M059J (cell line): ENCODE measurements at places on chromosomes 5 and 9.

DNA sequence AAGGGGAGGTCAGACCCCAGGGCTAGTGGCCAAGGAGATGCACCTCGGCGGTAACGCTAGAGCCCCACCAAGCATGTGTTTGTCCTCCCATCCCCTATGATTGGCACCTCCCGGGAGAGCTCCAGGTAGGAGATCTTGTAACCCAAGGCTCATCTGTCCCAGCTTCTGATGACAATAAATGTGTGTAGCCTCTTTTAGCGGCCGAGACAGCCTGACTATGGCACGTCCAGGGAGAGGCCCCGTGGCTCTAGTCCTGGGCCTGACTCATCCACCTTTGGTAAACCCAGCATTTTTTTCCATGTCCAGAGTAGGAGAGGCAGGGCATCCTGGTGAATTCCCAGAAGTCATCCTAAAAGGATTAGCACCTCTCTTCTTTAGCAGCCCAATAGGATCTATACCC is 39.2 kb downstream of the IRF1 start:
- peak; percentile 79 for DNase-seq

- peak; percentile 62 for DNase-seq
These were observed 14.9 kb upstream of the DELE1 start for GRCh38 chr5:141908796-141909195.

- no peak for DNase-seq
These were observed 133.4 kb upstream of the CDH9 start for GRCh38 chr5:27171761-27172261.

DNA sequence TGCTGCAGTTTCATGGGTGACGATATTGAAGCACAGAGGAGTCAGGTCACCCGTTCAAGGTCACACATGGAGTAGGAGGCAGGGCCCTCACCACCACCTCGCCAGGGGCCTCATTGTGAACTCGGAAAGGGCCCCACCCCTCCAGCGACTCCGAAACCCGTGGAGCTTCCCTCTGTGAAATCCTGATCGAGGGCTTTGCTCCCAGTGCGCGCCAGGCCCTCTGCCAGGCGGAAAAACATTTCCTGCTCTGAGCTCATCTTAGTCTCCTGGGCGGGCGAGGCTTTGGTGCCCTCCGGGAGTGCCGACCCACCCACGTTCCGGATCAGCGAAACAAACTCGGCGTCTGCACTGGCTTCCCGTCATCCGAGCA is 75.0 kb upstream of the FCN1 start:
- no peak for DNase-seq

DNA sequence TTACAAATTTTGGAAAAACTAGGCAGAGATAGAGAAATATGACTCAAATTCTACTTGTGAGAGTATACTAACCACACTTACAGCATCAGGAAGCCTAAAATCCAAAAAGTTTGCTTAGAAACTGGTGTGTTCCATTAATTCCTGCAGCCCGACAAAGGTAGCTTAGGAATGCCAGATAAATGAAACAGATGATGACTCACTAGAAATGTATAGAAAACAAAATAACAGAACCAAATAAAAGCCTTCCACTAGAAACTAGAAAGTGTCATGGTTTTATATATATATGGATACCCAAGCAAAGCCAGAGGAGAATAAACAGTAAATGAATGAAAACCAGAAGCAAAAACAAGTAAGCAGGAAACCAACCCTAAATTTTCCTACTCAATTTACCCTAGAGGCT is 272.2 kb upstream of the PRDM9 start:
- no peak for DNase-seq

GRCh38 chr5:15001517-15001916 is 129.9 kb upstream of the ANKH start:
- DNase-seq = no peak

DNA sequence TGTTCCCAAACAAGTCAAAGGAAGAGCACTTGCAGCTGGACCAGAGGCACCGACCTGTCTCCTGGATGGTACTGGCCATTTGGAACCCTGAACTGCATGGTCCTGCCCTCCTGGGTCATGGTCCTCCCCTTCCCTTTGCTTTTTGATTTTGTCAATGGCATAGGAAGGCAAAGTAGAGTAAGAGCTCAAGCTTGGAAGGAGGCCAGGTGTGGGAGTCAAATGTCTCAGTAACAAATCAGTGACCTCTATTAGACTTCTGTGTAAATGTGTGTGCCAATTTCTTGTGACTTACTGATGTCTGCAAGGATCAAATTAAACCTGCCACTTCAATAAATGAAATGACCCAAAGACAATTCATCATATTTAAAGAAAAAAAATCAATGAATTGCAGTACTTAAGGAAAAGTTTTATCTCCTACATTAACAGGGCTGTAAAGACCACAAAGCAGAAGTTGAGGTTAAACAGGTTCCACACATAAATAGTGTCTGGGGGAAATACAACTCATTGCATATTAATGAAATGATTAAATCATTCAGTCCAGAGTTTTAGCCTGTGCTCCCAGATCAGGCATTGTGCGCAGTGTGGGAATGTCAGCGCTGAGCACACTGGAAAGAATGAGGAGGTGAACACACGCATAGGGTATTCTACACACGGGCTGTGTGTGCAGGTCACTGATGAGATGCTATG is 32.7 kb downstream of the OSMR start:
- DNase-seq = peak; percentile 24

GRCh38 chr5:82894716-82895115 is 182.5 kb downstream of the TMEM167A start:
- no peak for DNase-seq

DNA sequence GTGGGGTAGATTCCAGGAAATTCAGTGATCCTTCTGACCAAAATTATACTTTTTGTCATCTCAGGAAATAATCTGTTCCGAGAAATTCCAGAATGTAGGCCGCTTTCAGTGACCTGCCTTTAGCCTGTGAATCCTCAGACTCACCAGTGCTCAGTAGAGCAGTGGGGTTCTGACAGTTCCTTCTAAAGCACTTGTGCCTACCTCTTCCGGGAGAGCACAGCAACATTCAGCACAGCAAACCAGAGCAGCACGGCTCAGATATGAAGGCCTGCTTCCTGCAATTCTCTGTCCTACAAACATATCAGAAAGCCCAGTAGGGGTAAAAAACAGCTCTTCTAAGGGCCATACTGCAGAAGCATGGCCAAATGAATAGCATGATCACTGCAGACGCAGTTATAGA is 15.0 kb downstream of the FANCC start:
- no peak for DNase-seq

- peak; percentile 18 for DNase-seq
These were observed 9.9 kb upstream of the TRIM36 start for GRCh38 chr5:115179394-115180164.

- DNase-seq = no peak
These were observed 317.5 kb downstream of the SPOCK1 start for GRCh38 chr5:137181667-137182066.
